ENCODE measurements at places on chromosomes 7 and 10.

DNA sequence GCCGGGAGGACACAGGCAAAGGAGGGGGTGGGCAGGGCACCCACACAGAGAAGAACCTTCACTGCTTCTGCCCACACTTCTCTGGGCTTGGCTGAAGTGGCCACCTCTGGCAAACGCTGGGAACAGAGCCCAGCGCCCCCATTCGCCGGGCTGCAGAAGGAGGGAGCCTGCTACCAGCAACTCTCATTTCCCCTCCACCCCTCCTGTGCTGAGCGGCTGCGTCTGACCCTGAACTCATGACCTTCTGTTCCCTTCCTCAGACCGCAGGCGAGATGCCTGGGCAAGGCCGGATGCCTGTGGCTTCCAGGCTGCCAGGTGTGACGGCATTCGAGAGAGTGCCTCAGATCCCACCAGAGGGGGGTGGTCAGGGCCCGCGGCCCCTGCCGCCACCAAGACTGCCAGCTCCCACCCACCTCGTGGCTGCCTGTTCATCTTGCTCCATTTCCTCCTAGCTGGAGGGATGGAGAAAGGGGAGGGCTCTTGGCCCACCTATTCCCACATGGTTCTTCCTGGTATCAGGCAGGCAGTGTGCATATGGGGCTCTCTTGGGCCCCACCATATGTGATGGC lies 19.8 kb downstream of the DNAJB12 start:
- DNase-seq = no peak

- peak; percentile 27 for DNase-seq
Observed at GRCh38 chr7:3300221-3300650, 816 bp upstream of the SDK1 start.

DNA sequence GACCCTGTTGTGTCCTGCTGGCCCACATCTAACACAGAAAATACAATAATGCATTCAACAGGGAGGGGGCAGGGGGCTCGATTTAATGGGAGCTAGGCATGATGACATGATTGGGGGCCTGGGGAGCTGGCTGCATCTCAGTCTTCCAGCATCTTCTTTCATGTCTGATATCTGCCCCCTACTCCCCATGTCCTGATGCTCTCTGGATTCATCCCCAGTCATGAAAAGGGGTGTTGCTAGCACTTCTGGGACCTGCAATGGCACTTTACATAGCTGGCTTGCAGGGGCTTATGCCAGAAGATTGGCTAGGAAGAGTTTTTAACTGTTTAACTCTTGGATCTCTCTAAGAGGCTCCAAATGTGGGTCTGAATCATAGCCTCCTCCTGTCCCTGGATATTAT lies 94.9 kb downstream of the AOAH start:
- no peak for DNase-seq

DNA sequence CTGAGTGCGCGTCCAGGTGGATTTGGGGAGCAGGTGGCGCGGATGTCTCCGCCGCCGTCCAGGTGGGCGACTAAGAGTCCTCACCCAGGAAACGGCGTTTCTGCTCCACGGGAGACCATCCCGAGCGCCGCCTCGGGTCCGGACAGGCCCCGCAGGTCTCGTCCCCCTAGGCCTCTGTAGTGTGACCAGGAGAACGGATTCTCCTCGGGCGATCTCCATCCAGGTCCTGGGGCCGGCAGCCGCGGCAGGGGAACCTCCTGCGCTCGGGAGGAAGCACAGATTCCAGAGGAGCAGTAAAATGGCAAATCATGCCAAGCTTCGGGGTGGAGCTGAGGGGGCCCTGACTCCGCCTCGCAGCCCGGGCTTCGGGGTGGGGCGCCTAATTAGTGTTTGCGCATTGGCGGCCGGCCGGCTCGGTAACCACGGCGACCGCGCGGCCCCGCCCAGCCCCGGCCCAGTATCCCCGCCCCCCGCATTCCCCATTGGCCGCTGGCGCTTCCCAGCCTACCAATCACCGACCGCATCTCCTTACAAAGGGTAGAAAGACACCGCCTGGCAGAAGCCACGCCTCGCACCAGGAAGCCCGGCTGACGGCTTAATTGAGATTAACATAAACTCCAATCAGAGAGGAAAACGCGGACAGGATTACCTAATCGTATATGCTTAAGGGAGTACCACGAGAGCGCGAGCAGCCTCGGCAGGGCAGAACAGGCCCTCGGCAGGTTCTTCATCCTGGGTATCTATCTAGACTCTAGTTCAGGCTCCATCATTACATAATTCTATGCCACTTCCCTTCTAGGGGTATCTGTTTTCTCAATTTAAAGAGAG lies 168.6 kb downstream of the ARHGAP12 start:
- peak; percentile 95 for DNase-seq

DNA sequence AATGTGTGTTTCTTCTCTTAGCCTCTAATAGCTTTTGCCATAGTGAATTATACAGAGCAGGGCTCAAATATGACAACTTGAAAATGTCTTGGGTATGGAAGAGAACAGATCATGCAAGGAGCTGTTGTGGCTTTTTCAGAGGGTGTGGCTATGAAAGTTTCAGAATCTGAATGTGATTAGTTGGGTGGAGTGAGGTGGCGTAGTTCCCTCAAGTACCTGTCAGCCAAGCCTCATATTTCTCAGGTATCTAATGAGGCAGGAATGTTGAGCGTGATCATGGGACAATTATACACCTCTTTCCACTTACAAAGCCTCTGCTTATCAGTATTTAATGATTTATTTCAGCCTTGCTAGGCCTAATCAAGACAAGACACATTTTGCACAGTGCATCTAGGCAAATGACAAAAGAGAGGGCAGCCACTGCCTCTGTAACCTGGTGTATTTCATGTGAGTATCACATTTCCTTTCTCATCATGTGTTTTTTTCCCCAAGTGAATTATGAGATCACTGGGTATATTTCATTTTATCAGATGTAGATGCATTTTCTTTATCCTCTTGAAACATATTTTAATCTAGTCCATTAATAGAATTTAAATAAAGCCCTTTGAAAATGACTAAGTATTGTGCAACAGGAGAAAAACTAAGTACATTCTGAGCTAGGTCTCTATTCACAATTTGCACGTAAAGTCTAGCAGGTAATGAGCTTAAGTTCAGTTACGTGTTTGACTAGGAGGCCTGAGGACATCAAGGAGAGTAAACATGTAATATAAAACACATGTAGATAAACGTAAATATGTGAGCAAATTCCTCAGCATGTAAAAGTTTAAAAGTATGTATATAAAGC lies 644.4 kb upstream of the IGFBP3 start:
- DNase-seq = no peak
